ENCODE measurements at places on chromosomes 12 and 14.

GRCh38 chr14:76583174-76583573, 178.1 kb upstream of the VASH1 start:
- no peak for DNase-seq

- DNase-seq, result no peak
Observed at GRCh38 chr14:103744621-103745395, 29.2 kb downstream of the ZFYVE21 start.

- peak; percentile 70 for DNase-seq
Observed at GRCh38 chr12:56206452-56207166, 15.1 kb downstream of the RNF41 start.

- no peak for DNase-seq
Observed at GRCh38 chr12:74515849-74516248, 21.8 kb upstream of the ATXN7L3B start.

DNA sequence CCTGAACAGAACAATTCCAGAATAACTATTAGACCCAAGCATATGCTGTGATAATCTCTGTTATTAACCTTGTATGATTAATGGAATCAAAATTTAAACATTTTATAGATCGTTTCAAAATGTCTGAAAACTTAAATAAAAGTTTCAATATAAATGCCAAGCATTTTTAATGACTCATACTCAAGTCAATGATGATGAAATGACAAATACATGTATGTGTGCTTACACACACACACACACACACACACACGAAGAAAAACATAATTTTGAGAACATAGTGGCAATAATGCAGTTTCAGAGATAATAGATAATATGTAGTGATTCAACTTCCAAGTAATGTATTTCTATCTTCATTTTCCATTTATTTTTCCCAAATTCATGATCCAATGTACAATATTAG, 384.9 kb upstream of the FOXG1 start:
- no peak for DNase-seq

GRCh38 chr12:11743423-11744409, 94.2 kb downstream of the ETV6 start:
- no peak for DNase-seq

- DNase-seq, result no peak
Observed at GRCh38 chr12:95836185-95836609, 22.6 kb upstream of the SNRPF start.

GRCh38 chr12:5586201-5586600, 154.3 kb downstream of the NTF3 start:
- DNase-seq, result no peak

- DNase-seq, result no peak
Observed at GRCh38 chr12:46406352-46407027, 33.9 kb upstream of the SLC38A2 start.

DNA sequence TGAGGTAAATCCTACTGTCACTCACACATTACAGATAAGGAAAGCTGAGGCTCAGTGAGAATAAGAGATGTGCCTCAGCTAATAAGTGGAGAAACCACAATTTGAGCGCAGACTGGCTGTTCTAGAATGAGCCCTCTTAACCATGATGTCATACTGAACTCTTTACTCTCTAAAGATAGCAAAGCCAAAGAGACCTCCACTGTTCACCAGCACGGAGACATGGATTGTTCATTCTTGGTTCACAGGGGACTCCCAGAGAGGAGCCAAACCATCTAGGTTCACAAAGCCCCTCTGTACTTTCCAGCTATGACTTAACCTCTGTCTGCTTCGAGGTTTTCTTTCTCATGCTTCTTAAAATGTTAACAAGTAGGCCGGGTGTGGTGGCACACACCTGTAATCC, 32.7 kb upstream of the YARS2 start:
- no peak for DNase-seq

DNA sequence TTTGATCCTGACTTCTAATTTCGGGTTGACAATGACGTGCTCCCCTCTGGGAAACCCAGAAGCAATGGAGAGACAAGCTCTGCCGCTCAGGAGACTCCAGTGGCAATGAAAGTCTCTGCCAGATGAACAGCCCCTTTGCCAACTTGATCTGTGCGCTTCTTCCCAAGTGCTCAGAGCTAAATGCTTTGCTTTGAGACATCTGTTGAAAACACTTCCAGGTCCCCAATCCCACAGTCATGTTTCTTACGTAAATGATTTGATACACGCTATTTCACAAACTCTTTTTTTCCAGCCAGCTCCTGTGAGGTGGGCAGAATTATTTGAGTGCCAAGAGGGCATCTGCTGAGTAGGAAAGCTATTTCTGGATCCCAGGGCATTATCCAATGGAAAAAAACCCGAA, 147.6 kb downstream of the RIMBP2 start:
- no peak for DNase-seq

DNA sequence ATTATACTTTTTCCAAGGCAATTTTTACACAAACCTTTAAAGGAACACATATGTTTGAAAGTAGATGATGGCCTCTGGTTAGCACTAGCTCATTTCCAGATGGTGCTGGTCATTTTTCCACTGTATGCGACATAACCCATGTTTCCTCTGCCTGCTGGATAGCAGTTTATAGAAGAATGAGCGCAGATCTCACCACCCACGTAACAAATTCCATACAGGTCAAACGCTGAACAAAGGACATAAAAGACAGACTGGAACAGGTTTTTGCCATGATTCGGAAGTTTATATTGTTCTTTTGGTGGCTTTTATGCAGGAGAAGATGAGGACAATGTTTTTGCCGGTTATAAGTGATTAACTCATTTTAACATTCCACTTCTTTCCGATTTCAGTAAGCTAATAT, 30.7 kb downstream of the PPP1R36 start:
- DNase-seq, result no peak

- no peak for DNase-seq
Observed at GRCh38 chr12:16449459-16449858, 102.0 kb downstream of the MGST1 start.

- no peak for DNase-seq
Observed at GRCh38 chr12:12964255-12964654, 12.3 kb upstream of the GPRC5D start.

DNA sequence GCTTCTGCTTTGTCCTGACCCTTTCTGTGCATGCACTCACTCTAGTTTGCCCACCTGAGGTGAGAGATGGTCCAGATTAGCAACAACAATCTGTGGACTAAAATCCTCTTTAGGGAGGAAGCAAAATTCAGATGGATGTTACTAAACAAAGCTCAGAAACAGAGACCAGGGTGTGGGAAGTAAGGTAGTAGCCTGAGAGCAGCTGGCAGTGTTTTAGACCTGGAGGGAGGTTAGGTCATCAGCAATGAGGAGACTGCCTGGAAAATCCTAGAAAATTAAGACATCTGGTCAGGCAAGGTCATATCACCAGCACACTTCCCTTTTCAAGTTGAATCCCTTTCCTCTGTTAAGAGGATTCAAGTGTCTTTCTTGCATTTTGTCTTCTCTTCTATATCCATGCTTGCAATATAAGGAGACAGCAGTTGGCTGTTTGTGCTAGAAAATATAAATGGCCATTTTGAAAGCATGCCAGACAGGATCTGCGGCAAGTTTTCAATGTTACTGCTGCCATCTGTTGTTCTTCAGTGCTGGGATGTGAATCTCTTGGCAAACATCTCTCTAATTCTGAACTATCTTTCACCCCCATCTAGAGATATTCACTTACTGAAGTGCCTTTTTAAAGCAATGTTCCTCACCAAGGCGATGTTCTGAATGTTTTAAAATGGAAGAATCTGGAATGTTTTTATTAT, 266.4 kb downstream of the NAV3 start:
- no peak for DNase-seq
